ENCODE measurements at places on chromosomes 4 and X.

- no peak for DNase-seq
These were observed 34.2 kb upstream of the SH3D19 start for GRCh38 chr4:151359576-151359975.

DNA sequence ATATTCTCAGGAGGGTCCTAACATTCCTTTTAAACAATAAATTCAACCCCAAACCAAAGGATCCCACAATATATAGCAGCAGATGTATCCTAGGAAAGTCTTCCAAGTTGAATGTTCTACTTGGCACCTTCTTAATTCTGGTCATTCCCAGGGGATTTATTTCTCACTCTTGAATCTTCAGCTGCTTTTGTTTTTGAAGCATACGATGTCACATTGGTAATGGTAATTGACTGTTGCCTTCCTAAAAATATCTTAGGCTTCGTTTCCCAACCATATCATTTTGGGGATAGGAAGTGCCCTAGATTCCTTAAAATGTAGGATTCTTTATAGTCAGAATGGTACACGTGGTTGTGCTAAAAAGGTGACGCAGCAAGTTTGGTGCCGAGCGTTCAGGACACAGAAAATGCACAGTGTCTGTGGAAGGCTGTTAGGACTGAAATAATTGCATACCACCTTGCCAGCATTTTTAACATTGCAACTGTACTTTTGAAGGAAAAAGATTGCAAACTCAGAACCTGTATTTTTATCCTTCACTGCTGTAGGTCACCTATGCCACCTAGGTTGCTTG lies 8.1 kb downstream of the SNX25 start:
- DNase-seq: no peak

DNA sequence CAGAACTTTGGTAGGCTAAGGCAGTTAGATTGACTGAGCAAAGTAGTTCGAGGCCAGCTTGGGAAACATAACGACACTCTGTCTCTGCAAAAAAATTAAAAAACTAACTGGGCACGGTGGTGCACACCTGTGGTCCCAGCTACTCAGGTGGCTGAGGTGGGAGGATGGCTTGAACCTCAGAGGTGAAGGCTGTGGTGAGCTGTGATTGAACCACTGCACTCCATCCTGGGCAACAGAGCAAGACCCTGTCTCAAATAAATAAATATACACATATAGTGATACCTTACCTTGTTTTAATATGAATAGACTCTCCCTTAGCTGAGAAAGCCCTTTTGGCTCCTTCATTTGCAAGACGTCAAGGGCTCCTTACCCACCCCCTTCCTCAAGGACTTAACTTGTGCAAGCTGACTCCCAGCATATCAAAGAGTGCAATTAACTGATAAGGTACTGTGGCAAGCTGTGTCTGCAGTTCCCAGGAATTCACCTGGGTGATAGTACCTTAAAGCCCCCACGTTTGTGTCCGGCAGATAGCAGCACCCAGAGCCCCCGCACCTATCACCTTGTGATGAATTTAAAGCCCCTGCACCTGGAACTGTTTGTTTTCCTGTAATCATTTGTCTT lies 655.6 kb upstream of the GALNTL6 start:
- no peak for DNase-seq

DNA sequence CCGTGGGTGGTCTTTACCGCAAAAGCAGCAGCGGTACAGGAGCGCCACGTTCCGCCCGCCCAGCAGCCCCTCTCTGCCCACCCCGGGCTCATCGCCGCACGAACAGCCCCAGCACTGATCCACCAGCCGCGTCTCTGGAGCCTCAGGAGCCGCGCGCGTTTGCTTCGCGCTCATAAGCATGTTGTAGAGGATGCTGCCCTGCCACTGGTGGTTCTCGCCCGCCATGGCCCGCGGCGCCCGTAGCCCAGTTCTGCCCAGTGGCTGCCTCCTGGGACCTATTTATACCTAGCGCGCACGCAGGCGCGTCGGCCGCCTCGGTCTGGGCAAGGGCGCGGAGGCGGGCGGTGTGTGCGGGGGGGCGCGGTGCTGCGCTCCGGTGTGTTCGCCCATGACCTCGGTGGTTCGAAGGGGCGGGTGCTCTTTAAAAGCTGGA lies at the start of gene NR0B1:
NR0B1 (minus strand) TSS at position 252 of the 433 bp plus-strand sequence; CDS start at position 225, 27 bp downstream.
- DNase-seq: peak; percentile 77
